ENCODE measurements at places on chromosomes 11 and 22.

- no peak for ATAC-seq
These were observed 4.6 kb upstream of the DNAL4 start for GRCh38 chr22:38798496-38798895.

GRCh38 chr11:125344846-125345420 lies 151.1 kb downstream of the FEZ1 start:
- no peak for ATAC-seq

DNA sequence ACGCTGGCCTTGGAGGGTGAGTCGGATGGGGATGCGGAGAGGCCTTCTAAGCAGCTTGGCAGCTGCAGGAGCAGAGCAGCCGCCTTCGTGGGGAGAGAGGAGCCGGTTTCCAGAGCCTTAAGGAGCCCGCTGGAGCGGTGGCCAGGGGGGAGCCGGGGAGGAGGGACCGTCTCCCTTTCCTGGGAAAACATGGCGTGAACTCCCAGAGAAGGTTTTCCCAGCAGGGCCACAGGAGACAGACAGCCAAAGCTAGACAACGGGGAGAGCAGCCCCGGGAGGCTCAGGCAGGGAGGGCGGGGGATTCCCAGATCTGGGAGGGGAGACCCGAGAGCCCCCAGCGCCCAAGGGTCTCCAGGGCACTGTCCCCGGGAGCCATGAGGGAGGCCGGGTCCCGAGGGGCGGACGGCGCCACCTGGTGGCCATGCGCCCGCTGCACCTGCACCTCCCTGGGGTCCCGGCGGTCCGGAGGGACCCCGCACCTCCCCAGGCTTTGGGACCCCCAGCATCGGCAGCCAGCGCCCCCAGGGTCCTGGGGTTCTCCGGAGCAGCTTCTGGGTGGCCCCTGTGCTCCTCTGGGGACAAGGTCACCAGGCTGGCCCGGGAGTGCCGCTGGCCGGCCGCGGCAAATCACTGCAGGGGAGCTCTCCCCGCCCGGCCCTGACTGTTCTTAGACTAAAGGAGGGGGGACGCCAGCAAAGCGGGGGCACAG lies 2.4 kb upstream of the SYT8 start:
- peak; percentile 59 for ATAC-seq

GRCh38 chr22:22878801-22879674 lies 8.6 kb upstream of the IGLL5 start:
- no peak for ATAC-seq

DNA sequence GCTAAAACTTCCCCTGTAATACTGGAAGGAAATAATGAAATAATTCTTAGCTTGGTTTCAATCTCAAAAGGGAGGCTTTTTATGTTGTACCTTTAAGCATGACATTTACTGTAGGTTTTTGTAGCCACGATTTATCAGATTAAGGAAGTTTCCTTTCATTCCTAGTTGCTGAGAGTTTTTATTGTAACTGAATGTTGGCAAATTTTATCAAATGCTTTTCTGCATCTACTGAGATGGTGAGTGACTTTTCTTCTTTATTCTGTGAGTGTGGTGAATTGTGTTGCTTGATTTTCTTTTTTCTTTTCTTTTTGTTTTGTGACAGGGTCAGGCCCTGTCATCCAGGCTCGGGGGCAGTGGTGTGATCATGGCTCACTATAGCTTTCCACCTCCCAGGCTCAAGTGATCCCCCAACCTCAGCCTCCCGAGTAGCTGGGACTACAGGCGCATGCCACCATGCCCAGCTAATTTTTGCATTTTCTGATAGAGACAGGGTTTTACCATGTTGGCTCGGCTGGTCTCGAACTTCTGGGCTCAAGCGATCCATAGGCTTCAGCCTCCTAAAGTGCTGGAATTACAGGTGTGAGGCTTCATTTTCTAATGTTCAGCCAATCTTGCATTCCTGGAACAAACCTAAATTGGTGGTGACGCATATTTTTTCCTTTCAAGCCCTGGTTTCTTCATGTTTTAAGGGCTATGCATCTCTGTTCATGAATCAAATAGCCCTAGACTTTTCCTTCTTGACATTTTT lies 26.2 kb downstream of the SUSD2 start:
- no peak for ATAC-seq

DNA sequence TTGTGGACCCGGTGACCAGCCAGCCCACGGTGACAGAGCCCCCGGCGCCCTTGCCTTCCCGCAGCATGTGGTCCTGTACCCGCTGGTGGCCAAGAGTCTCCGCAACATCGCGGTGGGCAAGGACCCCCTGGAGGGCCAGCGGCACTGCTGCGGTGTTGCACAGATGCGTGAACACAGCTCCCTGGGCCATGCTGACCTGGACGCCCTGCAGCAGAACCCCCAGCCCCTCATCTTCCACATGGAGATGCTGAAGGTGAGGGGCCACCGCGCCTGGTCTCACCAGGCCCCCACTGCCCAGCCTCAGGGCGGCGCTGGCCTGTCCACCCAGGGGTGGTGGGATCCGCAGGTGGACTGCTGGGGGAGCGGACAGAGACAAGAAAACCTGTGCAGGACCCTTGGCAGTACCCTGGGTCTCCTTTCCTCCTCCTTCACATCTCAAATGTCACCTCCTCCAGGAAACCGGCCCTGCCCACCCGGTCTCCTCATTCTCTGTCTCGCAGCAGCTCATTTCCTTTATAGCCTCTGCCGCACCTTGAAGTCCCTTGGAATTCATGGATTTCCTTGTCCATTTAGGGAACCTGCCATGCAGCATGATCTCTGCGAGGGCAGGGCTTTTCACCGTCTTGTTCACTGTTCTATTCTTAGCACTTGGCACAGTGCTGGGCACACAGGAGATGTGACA lies 6.5 kb downstream of the AIP start:
- no peak for ATAC-seq

DNA sequence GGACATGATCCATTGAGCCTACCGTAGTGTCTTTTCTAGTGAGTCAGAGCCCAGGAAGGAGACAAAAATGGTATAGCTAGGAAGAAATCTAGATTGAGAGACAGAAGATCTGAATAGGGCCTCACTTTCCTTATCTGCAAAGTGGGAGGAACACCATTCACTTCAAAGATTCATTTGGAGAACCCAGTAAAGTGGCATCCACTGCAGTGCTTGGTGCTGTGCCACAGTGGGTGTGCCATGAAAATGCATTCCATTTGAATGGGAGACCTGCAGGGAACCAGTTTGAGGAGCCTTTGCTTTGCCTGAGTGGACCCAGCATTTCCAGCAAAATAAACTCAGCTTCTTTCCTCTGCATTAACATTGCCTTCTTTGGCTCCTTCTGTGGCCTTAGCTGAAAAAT lies 470.5 kb upstream of the CADM1 start:
- ATAC-seq, result no peak

GRCh38 chr11:87422566-87422965 lies 384.8 kb downstream of the TMEM135 start:
- no peak for ATAC-seq

DNA sequence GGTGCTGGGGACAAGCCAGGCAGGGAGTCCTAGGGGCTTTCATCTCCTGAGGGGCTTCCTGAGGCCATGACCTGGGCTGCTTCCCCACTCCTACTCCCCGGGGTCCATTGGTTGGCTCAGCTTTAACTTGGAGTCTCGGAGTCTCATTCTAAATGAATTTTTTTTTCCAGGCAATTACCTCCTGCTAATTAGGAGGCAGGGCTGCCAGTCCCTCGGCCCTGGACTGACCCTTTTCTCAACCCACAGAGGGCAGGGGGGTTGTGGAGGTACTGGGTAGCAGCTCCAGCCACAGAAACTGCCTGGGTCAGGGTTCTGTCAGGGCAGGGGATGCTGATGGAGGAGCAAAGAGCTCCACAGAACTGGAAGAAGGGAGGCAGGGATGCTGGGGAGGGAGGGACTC lies 11.9 kb downstream of the SYT7 start:
- no peak for ATAC-seq

- no peak for ATAC-seq
These were observed 4274.9 kb upstream of the OR11H1 start for GRCh38 chr22:11253000-11253511.

GRCh38 chr11:77723024-77723423 lies 85.4 kb upstream of the CLNS1A start:
- ATAC-seq, result no peak

DNA sequence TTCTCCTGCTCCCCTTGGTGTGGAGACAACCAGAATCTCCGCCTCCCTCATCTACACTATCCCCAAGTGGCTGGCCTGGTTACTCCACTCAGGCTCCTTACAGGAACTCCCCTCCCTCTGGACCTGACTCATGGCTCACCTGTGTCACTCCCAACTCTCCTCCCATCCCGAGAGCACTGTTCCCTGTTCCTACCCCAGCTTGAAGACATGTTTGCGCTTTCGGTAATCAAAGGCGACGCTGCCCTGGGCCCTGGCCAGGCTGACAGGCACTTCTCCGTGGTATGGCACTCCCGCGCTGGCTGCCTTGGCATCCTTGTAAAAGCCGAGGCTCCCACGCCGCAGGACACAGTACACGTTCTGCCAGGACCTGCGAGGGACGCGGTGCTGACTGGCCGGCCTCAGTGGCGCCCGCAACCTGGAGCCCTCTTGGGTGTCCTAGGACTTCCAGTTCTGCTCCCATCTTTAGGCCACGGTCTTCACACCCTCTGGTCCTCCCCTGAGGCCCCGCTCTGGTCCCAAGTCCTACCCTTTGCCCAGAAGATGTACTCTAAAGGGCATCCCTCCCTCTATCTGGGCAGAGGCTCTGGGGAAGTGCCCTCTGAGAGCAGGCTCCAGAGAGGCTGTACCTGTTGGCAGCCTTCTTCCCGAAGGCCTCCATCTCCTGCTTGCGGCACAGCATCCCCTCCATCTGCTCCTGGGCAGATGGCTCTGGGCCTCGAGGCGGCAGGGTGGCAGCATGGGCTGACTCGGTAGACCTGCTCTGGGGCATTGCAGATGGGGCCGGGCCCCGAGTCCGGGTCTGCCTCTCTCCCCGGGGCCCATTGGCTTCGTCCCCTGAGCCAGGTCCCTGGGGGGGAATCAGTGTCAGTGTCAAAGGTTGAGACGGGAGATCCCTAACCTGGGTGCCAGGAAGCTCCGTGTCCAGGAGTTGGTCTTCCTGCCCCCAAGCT lies 9.4 kb upstream of the RBM4B start:
- ATAC-seq, result no peak

GRCh38 chr22:50143096-50143495 lies 27.4 kb upstream of the PANX2 start:
- ATAC-seq, result no peak

DNA sequence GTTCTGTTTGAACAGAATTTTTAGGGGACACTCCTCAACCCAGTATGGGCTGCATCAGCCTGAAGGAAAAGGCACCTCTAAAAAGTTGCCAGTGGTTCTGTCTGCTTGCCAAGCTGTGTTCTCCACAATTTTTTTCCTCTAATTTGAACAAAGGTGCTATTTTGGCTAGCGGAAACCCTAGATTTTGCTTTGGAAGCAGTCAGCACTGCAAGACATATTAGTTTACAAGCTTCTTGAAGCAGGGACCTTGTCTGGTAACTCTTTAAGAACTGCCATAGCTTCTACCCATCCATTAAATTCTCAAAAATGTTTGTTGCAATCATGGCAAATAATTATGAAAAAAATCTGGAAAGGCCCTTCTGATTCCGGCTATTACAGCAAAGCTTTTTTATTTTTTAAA lies 75.6 kb upstream of the HEPHL1 start:
- no peak for ATAC-seq

- ATAC-seq, result no peak
These were observed 1054.7 kb upstream of the CNTN5 start for GRCh38 chr11:97965849-97966646.

- ATAC-seq, result no peak
These were observed 134.3 kb downstream of the ELP4 start for GRCh38 chr11:31643857-31644256.

DNA sequence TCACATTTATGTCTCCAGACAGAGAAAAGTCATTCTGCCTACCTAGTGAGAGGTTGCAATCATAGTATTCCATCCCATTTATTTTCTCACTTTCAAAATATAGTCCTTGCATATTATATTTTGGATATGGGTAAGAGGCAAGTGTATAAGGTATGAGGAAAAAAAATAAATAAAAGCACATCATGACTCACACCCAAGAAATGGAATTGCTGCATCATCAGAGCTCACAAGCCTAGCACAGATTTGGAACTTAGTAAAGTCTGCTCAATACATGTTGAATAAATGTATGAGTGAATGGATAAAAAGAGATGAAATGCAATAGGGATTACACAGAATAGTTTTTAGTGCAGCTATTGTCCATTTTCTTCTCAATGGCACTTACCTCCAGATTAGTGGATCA lies 2.5 kb upstream of the OR51G1 start:
- no peak for ATAC-seq

- peak; percentile 54 for ATAC-seq
These were observed 15.5 kb upstream of the NNMT start for GRCh38 chr11:114280696-114281095.

DNA sequence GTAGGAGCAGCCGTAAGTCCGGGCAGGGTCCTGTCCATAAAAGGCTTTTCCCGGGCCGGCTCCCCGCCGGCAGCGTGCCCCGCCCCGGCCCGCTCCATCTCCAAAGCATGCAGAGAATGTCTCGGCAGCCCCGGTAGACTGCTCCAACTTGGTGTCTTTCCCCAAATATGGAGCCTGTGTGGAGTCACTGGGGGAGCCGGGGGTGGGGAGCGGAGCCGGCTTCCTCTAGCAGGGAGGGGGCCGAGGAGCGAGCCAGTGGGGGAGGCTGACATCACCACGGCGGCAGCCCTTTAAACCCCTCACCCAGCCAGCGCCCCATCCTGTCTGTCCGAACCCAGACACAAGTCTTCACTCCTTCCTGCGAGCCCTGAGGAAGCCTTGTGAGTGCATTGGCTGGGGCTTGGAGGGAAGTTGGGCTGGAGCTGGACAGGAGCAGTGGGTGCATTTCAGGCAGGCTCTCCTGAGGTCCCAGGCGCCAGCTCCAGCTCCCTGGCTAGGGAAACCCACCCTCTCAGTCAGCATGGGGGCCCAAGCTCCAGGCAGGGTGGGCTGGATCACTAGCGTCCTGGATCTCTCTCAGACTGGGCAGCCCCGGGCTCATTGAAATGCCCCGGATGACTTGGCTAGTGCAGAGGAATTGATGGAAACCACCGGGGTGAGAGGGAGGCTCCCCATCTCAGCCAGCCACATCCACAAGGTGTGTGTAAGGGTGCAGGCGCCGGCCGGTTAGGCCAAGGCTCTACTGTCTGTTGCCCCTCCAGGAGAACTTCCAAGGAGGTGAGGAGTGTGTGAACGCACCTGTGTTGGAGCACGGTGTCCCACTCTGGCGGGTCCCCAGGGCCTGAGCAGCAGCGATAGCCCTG lies at the start of gene TAGLN:
TAGLN (plus strand) TSS at position 318 of the 863 bp plus-strand sequence. CDS start 3,644 bp downstream, outside the sequence.
- peak; percentile 85 for ATAC-seq

- ATAC-seq, result no peak
These were observed 1.4 kb upstream of the STIM1 start for GRCh38 chr11:3853899-3854659.

DNA sequence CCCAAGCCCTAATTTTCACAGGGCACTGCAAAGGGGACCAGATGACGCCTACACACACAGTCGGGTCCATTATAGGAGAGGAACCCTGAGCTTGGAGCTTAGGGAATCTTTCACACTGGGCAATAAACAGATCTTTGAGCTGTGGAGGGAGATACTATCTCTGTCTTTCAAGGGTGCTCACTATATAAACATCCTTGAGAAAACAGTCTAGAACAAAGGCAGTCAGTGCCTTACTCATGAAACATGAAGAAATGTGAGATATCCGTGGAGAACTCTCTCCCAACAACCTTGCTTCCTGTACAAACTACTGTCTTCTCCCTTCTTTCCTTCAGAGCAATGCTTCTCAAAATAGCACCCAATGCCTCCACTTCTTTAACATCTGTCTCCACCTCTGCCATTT lies 109.0 kb upstream of the APOA1 start:
- no peak for ATAC-seq

All from gastroesophageal sphincter (tissue), 4 donors.